DMS153 (cell line): ENCODE measurements at places on chromosomes 1 and 21.
A peak's percentile ranks its signal among the peaks of the same experiment; 100 is the strongest.

GRCh38 chr1:113576271-113576670, 183.0 kb downstream of the PHTF1 start:
- no peak for DNase-seq

GRCh38 chr1:204495078-204495753, 611 bp upstream of the PIK3C2B start:
- no peak for DNase-seq

- no peak for DNase-seq
Observed at GRCh38 chr1:158116311-158117167, 64.2 kb upstream of the CD1D start.

DNA sequence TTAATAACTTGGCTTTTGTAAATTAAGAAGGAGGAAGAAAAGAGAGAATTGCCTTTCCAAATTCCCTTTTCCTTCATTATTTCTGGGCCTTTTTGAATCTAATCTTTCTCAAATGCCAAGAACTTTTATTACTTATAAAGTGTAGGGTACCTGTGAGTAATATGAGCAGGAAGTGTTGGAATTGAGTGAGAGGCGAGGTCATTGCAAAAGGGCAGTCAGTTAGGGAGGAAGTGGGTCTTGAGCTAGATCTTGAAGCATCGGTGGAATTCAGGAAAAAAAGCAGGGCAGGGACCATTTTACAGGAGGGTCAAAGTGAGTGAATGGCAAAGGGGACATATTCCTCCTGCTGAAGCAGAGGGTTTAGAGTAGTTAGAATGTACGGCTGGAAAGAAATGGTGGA, 23.4 kb downstream of the DDI2 start:
- no peak for DNase-seq

DNA sequence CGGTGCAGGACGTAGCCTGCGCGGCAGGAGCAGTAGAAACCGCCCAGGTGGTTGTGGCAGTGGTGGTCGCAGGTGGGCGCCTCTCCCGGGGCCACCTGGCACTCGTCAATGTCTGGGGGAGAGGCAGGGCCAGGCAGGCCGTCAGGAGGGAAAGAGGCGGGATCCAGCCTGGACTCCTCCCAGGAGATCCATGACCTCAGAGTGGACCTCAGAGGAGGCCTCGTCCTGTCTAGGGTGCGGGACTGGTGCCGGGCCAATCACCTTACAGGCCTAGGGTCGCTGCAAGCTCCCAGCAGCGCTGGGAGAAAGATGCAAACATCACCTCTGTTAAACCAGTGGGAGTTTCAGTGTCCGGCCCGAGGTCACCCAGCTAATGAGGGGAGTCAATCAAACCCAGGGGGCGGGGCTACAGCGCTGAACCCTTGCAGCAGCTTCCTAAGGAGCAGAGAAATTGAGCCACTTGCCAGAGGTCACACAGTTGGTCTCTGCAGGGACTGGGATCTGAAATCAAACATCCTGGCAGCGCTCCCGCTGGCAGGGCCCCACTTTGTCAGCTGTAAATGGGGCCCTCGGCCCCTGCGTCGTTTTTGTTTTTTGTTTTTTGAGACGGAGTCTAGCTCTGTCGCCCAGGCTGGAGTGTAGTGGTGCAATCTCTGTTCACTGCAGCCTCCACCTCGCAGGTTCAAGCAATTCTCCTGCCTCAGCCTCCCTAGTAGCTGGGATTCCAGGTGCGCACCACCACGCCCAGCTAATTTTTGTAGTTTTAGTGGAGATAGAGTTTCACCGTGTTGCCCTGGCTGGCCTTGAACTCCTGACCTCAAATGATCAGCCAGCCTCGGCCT, 1.4 kb downstream of the MASP2 start:
- DNase-seq: no peak

GRCh38 chr21:36589352-36589971, 109.5 kb upstream of the SIM2 start:
- no peak for DNase-seq

GRCh38 chr1:200173097-200173618, 145.6 kb downstream of the NR5A2 start:
- no peak for DNase-seq

- DNase-seq: no peak
Observed at GRCh38 chr1:77156214-77156613, 63.0 kb downstream of the PIGK start.

DNA sequence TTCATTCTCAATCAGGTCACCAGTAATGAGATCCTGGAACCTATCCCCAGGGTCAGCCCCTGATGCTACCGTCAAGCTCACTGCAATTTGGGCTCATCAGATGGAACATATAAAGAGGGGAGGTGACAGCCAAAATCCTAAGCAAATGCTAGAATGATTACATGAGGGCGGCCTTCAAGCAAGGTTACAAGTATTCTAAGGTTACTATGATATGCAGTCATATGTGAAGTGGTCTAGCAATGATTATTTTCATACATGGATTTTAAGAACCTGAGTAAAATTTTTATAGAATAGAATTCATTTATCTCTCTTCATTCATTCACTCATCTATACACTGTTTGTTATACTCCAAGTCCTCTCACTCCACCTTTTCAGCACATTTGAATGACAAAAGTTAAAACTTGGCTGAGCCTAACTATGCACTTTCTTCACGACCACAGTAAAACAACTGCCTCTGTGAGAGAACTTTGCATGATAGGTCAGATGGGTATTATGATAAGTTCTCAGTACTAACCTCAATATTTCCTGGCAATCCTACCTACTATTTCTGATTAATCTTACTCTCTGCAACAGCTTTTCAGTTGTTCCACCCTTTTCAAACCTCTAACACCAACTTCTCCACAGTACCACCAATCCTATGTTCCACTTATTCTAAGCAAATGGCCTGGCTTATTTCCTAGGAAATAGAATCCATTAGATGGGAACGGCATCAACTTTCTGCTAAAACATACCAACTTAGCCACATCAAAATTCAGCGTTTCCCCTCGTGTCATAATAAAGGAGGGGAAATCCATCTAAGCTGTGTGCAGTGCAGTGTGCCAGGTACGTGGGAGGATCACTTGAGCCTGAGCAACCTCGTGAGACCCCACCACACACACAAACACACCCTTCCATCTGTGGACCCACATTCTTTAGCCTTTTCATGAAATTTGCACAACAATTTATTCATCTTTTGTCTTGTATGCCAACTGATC, 32.0 kb downstream of the LHX9 start:
- DNase-seq: no peak

DNA sequence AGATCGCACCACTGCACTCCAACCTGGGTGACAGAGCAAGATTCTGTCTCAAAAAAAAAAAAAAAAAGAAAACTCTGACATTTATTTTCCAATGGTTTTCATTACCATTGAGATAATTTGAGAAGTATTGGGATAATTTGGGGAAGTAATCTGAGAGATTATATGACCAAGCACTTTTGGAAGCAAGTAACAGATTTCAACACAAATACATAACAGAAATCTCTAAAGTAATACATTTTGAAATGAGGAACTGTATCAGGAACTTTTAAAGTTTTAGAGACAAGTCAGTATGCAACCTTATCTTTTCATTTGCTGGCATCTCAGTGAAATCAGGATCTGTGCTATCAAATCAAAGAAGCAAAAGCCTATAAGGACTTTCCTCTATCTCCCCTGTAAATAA, 25.4 kb upstream of the SLC16A1 start:
- DNase-seq: no peak

GRCh38 chr1:242140836-242141235, 141.9 kb upstream of the MAP1LC3C start:
- DNase-seq: no peak

GRCh38 chr21:46437096-46437498, 21.6 kb upstream of the DIP2A start:
- no peak for DNase-seq

DNA sequence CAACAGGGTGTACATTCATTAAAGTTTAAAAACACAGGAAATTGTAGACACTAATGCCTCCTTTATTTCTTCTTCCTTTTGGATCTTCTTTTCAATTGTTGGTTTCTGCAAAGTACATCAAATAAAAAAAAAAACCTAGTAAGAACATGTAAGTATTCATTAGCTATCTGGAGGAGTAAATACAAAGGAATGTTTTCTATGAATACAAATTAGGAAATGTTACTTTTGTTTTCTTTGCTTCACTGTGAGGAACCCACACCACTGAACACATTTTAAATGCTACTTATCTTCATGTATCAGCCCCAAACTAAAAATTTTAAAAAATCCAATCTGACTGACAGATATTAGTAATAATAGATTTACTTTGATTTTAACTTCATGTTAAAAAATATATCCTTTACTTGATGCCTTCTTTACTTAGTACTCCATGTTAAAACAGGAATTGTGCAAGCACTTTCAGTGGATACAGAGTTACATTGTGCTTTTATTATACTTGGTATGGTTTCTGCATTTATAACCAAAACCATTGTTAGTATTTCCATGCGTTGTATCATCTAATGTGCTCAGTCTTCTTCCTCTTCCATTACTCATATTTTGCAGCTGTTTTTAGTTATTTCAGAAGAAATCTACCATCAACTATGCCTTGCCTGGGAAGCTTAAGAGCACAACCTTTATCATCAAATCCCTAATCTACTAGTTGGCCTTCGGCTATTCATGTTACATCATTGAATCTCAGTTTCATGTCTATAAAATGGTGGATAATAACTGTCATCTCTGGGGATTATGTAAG, 236.9 kb upstream of the DPYD start:
- DNase-seq: no peak

GRCh38 chr1:109808703-109809102, 45.0 kb upstream of the EPS8L3 start:
- no peak for DNase-seq

DNA sequence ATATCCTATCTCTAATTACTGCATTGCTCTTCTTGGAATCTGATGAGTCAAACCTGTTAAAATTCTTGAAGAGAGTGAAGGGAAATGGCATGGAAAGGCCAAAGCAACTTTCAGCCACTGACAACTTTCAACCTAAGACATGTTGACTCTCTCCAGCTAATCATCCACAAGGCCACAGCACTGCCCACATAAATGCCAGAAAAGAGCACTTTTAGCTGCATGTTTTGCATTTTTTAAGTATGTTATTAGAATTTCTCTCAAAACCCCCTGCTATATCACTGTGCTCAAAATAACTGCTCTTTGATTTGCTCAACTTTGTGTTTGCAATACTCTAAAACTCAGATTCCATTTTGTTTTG, 352.5 kb downstream of the ADGRL2 start:
- no peak for DNase-seq

DNA sequence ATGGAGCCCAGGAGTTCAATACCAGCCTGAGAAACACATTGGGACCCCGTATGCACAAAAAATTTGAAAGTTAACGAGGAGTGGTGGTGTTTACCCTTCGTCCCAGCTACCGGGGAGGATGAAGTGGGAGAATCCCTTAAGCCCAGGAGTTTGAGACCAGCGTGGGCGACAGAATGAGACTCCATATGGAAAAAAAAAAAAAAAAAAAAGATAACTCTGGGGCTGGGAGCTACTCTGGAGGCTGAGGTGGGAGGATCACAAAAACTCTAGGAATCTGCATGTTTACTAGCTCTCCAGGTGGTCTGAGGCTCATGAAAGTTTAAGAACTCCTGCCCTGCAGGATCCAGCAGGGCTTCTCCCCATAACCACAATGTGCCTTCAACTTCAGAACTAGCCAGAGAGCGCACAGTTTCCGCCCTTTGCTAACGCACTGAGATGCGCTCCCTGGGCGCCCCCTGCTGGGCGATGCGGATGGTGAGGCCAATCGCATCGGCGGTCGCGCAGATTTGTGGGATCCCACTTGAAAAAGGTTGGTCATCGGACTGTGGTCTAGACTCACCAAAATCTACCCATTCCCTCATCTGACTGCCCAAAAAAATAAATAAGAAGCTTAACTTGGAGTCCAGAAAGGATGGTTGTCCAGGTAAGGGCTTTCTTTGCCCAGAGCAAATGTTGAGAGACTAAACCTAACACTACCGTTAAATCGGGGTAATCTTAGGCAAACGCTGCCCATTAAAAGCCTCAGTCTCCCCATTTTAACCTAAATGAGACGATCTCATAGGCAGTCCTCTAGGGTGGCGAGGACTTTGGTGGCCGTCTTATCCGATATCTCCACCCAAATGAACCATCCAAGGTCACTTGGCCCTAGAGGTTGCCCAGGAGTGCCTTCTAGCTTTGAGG, 8.8 kb downstream of the ZNF683 start:
- DNase-seq: peak; percentile 70

DNA sequence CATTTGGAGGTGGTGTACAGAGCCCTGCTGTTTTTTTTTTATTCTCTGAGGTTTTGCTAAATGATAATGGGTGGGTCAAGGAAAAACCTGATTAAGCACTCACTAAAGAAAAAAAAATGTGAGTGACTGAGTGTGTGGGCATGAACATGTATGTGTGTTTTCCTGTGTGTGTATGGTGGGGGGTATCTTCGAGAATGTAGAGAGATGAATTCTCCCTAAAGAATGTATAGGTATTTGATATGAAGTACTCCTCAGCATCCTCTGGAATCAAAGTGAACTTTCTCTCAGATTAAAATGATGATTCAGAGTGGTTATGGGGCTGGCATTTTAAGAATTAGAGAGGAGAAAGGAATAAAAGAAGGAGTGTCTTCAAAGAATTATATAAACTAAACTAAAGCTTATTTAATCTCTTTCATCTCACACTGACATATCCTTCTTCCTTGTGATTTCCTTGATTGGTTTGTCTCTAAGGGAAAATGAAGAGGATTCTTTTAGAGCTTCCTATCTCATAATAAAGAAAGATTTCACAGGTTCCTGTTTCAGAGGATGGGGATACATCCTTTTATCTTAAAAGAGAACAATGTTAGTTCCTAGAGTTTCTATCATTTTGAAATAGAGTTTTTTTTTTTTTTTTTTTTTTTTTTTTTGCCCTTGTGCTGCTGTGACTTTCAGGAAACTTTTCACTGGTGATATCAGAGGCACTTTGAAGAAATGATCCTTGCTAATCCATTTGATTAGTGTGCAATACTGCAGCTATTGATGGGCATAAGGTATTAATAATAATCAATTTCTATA, 23.9 kb downstream of the S1PR1 start:
- DNase-seq: no peak

- no peak for DNase-seq
Observed at GRCh38 chr1:42333662-42334239, 1.3 kb downstream of the FOXJ3 start.

DNA sequence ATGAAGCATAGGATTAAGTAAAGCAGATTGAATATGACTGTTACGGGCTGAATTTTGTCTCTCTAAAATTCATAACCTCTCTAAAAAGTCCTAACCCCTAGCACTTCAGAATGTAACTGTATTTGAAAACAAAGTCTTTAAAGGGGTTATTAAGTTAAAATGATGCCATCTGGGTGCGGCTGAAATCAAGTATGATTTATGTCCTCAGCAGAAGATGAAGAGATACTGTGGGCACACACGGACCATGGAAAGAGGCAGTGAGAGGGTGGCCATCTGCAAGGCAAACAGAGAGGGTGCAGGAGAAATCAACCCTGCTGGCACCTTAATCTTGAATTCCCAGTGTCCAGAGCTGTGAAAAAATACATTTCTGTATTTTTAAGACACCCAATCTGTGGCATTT, 3.8 kb upstream of the USP25 start:
- DNase-seq: no peak

- no peak for DNase-seq
Observed at GRCh38 chr1:173479649-173480048, 2.5 kb downstream of the PRDX6 start.
